ENCODE measurements at places on chromosomes 5 and 9.

- no peak for DNase-seq
These were observed 85.6 kb downstream of the SMIM15 start for GRCh38 chr5:61076626-61077025.

DNA sequence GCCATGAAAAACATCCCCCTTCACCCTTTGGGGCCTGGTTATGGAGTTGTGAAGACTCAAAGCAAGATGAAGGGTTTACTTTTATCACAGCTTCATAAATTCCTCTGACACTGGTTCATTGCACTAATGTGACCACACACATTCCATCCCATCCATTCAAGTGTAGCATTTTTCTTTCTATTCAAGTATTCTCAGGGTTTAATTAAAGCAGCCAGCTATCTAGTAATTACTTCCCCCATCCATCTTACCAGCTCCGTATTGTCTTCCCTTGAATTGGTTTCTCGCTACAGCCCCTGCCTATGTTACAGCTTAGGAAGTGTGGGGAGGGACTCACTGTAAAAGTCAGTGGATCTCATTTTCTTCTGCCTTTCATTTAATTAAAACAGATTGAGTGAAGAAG, 387.0 kb upstream of the RFX3 start:
- DNase-seq, result peak; percentile 32

GRCh38 chr5:88674356-88675167, 208.4 kb downstream of the MEF2C start:
- DNase-seq, result no peak

- no peak for DNase-seq
These were observed 189.1 kb downstream of the ROR2 start for GRCh38 chr9:91760906-91761305.

DNA sequence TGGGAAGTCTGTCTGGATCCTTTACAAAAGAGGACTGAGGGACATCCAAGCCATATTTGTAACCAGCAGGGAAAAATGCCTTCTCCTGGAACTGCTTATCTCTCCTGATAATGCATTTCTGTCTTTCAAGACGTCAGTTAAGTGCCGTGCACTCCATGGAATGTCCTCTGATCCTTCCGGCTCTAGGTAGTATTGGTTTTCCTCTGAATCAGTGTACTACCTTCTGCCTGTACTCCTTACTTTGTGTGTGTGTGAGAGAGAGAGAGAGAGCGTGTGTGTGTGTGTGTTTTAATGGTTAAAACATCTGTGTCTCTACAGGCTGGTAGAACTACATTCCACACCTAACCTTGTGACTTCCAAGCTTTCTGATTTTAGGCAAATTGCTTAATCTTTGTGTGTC, 89.9 kb downstream of the PIP5K1B start:
- DNase-seq, result no peak

DNA sequence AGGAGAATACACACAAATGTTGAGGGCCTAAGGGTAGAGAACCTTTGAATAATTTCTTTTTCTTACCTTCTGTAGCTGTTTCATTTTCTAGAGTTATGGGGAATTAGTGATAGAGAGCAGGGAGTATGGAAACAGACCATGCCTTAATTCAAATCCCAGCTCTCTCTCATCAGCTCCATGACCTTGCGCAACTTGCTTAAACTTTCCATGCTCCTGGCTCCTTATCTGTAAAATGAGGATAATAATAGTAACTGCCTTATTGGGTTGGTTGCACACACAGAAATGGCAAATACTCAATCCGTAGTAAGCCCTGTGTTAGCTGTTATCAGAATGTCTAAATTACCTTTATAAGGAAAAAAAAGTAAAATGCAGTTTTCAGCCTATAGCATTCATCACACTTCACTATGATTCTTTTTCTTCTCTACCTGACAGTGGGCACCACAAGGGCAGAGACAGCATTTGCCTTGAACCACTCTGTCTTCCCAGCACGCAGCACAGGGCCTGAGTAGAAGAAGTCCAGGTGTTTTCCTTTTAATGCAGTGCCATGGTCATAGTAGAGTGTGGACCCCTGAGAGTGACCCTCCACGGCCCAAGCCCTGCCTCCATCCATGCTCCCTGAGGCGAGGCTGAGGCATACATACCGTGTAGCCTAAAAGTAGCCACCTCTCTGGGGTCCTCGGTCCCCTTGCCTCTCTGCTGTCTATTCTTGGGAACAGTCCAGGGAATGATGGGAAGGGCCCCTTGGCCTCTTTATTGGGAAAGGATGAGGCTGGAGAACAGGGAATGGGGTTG, 17.4 kb downstream of the C5orf15 start:
- DNase-seq, result peak; percentile 72

GRCh38 chr5:91264311-91265051, 118.6 kb downstream of the ARRDC3 start:
- no peak for DNase-seq

DNA sequence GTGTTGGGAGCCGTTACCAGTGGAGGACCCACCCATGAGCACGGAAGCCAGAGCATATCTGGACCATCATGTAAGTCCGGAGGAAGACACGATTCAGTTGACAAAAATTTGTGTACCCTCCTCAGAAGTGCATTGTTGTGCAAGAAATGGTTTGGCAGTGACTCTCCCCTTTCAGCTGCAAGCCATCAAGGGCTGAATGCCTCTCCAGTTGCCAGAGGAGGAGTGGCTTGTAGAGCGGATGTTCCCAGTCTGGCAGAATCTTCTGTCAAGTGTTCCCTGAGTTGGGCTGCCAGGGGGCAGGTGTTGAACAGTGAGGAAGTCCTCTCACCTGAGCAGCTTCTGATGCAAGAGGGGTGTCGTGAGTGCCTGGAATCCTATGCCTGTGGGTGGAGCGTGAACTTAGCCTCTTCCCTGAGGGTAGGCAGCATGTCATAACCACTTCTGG, 27.6 kb upstream of the CDKN2AIPNL start:
- peak; percentile 98 for DNase-seq

GRCh38 chr9:9229269-9229668, 1383.5 kb downstream of the PTPRD start:
- no peak for DNase-seq

GRCh38 chr5:73393611-73394489, 54.7 kb downstream of the FOXD1 start:
- DNase-seq, result no peak

- peak; percentile 63 for DNase-seq
These were observed 270.2 kb upstream of the DAPK1 start for GRCh38 chr9:87227456-87227855.

GRCh38 chr5:95426227-95426626, 35.1 kb downstream of the FAM81B start:
- no peak for DNase-seq

DNA sequence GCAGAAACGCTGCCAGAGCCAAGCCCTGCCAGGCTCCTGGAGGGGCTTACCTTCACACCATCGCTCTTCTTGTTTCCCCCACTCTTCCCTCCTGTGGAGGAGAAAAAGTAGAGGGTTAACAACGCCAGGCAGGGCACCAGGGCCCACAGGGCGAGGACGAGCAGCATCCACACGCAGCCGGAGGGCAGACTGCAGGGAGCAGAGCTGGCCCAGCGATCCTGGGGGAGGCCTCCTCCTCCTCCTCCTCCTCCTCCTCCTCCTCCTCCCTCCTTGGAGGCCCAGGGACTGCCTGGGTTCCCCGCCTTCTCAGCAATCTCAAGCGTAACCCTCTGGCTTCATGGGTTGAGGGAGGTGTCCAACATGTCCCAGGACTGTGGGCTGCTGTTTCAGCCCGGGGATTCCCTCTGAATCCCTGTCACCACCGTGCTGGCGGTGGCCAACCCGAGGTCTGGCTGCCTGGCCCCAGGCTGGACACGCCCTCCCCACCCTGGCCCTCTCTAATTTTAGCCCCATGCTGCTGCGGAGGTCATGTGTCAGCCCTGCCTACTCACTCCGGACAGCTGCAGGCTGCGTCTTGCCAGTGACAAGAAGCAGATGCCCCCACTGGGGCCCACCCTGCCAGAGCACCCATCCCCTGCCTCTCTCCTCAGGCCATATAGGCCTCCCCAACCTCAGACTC, 44.3 kb downstream of the CAMK2A start:
- peak; percentile 17 for DNase-seq

GRCh38 chr5:113678924-113679575, 165.6 kb downstream of the YTHDC2 start:
- DNase-seq, result peak; percentile 66

GRCh38 chr9:83012922-83013838, 49.8 kb downstream of the RASEF start:
- no peak for DNase-seq

DNA sequence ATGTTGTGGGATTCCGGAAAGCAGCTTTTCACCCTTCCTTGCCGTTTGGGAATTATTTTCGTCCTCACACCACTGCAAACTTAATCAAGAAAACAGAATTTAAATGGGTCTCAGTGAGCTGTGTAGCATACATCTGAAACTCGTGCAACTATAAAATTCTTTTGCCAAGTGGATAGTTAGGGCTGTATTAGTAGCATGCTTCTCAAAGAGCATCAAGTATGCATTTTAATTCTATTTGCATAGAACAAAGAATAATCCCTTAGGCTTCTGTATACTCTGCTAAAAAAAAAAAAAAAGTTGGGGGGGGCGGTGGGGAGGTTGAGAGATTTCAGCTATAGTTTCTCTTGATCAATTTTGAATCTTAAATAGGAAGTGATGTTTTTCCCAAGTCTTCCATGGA, 11.8 kb upstream of the APBA1 start:
- DNase-seq, result no peak

- DNase-seq, result no peak
These were observed 8.3 kb upstream of the LCN1 start for GRCh38 chr9:135512904-135513303.
